EL (cell line): ENCODE measurements at places on chromosomes 16 and 17.
A peak's percentile ranks its signal among the peaks of the same experiment; 100 is the strongest.

GRCh38 chr16:16133943-16134604 is 89.2 kb downstream of the ABCC6 start:
- no peak for DNase-seq

DNA sequence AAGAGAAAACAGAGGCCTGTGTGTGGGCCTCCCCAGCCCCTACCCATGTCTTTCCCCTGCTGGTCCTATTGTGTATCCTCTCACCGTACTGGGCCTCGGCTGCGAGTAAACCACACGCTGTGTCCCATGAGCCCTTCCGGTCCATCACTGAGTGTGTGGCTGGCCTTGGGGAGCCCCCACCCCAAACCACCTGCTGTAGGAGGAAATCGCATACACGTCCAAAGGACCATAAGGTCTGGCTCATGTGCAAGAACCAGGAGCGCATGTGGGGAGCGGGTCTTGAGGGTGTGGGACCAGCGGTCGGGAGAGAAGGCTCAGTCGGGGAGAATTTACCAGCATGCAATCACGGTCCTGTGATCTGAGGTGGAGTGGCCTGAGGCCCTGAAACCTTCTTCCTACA is 38.4 kb upstream of the DNAH17 start:
- DNase-seq, result no peak

GRCh38 chr16:72401084-72401361 is 229.1 kb upstream of the PMFBP1 start:
- no peak for DNase-seq

DNA sequence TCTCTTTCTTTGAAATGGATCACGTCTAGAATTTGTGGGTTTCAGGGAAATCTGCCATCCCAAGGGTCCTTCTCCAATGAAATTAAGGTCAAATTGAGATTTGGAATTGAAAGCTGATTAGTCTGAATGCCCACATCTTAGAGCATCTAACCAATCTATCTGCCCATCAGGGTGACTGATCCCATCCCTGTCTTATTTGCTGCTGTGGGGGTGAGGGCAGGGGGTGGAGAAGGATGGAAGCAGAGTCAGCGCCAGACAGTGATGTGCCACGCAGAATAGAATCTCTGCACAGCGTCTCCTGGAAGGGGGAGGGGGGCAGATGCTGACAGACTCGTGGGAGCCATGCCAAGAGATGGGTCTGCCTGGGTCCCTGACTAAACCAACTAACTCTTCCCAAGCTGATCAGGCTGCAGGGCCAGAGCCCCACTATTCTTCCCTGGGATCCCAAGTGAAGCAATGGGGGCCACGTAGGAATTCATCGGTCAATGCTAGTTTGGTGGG is 32.1 kb downstream of the CDK5RAP3 start:
- no peak for DNase-seq

DNA sequence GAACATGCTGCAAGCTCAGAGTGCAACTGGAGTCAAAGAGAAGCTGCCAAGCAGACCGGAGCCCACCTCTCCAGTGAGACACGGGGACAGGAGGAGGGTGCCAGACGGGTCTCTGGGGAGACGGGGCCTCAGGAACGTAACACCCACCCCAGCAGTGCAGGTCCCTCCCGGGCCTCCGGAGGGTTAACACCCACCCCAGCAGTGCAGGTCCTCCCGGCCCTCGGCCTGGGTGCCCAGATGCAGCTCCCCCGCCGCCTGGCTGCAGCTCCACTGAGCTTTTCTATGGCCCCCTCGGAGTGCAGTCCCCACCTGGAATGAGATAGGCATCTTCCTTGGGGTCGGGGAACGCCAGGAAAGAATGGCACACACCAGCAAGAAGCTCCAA is 89.9 kb downstream of the ZNF778 start:
- DNase-seq, result no peak

GRCh38 chr16:31088459-31089183 is at the start of gene PRSS53:
TSS of gene PRSS53 (minus strand) at chr16:31088943. CDS start at chr16:31088809, 134 bp downstream.
- DNase-seq, result no peak

DNA sequence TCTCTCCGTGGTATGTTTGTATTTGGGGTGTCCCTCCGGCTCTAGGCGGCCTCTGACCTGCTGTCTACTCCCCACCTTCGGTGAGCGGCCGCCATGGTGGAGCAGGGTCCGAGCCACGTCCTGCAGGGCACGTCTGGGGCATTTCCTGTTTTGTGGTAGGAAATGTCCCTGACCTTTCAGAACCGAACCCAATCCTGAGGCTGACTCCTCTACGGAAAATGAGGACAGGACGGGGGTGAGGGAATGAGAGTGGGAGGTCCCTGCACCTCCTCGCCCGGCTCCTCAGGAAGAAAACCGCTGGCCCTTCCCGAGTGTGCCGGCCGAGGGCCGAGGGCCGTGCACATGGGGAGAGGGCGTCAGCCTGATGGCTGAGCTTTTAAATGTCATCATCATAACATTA is 45.8 kb downstream of the WDR45B start:
- no peak for DNase-seq

DNA sequence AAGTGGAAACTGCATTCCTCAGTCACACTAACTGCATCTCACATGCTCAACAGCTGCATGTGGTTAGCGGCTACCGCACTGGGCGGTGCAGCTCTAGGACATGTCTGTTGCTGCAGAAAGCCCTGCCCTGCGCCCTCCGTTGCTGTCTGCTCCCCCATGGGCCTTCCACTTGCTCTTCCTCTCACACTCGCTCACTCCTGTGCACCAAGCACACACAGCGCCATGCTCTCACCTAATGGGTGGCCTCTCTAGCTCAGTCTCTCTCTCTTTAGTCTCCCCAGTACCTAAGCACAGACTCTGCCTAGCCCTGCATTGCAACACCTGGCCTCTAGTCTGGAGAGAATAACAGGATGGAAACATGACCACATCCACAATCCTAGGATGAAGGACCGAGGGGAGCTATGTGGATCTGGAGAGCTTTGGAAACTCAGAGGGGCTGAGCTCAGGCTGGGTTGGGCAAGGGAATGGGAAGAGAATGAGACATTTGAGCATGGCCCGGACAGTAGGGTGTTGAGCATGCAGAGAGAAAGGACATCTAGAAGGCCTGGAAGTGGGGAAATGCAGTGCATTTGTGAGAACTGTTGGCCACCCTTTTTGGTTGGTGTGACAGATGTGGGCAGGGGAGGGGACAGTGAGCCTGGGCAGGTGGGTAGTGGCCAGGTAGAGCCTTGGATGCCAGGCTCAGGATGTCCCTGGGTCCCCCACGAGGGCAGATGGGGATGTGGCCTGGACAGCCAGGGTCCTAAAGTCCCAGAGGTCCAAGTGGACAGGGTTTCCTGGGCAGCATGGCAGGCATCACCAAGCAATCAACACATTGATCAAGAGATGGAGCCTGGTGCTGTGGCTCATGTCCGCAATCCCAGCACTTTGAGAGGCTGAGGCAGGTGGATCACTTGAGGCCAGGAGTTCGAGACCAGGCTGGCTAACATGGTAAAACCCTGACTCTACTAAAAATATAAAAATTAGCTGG is 16.1 kb downstream of the SGCA start:
- peak; percentile 57 for DNase-seq

- DNase-seq, result no peak
Measured at GRCh38 chr16:1077877-1078578, 5.5 kb downstream of the SSTR5 start.

DNA sequence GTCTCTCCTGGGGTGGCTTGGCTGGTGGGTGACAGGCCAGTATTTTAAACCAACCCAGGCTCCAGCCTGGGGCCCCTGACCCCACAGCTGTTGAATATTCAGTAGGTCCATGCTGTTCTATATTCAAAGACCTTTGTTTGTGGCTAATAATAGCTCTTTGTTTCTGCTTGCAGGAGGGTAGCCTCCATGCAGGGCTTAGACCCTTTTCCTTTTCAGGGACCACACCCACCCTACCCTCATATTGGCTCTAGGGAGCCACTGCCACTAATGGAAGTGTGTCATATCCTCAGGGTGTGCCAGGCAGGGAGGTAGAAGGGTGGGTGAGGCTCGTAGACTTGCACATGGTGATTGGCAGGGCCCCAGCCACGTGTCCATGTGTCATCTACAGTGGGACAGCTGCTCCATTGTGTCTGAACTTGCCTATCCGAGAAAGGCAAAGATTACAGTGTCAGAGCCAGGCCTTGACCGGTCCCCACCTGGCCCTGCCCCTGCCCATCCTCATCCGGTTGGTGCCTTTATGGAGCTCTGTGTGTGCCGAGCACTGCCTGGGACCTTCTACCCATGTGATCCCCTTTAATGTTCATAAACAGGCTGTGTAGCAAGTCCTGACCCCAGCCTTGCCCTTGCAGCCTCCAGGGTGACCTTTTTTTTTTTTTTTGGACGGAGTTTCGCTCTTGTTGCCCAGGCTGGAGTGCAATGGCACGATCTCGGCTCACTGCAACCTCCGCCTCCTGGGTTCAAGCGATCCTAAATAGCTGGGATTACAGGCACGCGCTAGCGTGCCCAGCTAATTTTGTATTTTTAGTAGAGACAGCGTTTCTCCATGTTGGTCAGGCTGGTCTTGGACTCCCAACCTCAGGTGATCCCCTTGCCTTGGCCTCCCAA is 22.1 kb downstream of the TMC7 start:
- peak; percentile 10 for DNase-seq

- DNase-seq, result no peak
Measured at GRCh38 chr17:2850991-2851390, 54.8 kb downstream of the RAP1GAP2 start.

GRCh38 chr16:67969254-67970039 is 1.0 kb upstream of the SLC12A4 start:
- DNase-seq, result no peak
